T-cell (primary cell): ENCODE measurements at places on chromosomes 16 and 17.

DNA sequence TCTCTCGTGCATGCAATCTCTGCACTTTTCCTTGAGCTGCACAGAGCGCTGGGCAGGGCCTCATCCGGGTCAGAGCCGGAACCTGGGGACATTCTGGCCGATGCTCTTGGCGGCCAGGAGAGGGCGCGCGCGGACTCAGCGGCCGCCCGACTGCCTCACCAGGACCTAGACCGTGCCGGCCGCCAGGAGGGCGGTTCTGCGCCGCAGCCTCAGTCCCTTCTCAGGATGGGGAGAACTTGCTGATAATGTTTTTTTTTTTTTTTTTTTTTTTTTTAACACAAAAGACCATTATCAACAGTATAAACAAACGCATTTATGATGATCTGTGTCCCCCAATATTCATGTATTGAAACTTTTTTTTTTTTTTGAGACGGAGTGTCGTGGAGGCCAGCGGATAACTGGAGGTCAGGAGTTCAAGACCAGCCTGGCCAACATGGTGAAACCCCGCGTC, 8.1 kb upstream of the FLYWCH2 start:
- H3K36me3 ChIP-seq: no peaks in the 10 kb centered on the region
- H3K4me1 ChIP-seq: no peaks in the 10 kb centered on the region
- peak; percentile 67 for DNase-seq
- no peak overlapping the region for H3K27ac ChIP-seq
- no peaks in the 10 kb centered on the region for H3K27me3 ChIP-seq
- H3K4me3 ChIP-seq: no peak overlapping the region

- no peaks in the 10 kb centered on the region for H3K36me3 ChIP-seq
- DNase-seq: no peak
- H3K27me3 ChIP-seq: no peaks in the 10 kb centered on the region
- no peak overlapping the region for H3K4me3 ChIP-seq
- H3K27ac ChIP-seq: no peak overlapping the region
These were observed 265.5 kb downstream of the PARN start for GRCh38 chr16:14364386-14365199.

DNA sequence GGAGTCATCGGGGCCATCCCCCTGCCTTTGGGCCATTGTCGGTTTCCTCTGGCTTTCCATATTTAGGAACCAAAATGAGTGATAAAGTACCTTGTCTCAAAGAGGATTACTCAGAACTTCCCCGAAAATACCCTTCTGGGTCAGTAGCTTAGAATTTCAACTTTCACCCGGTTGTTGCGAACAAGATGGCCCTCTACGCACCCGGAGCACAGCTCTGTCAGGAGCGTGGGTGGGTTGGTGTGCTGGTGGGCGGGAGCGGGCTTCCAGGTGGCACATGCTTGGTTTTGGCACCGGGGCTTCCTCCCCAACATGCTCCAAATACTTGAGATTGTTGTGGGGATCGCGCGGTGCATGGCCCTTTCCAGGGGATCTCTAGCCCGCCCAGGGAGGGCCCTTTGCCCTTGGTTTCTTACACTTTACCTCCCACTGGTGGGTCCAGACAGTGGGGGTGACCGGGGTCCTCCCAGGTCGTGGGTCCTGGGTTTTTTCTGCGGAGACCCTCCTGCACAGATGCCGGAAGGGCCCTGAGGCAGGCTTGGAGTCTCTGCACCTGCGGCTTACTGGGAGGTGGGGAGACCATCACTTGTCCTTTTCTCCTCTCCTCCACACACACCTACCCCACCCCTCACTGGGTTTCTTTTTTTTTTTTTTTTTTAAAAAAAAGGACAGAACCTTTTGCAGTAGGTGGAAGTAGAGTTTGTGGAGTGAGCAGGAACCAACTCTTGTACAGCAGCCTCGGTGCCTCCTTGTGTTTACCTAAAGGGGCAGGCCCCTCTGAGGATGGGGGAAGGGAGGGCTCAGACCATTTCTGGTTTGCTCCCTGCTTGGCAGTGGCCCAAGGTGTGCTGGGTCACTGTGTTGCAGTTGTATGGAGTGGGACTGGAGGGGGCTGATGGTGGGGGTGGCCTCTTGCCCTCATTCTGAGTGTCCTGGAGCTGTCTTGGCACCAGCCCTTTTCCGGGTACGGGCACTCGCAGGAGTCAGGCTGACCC, 142.1 kb downstream of the SEC14L1 start:
- peaks cover 74% of the 10 kb centered on the region for H3K27me3 ChIP-seq
- H3K4me1 ChIP-seq: no peaks in the 10 kb centered on the region
- H3K36me3 ChIP-seq: no peaks in the 10 kb centered on the region
- DNase-seq: no peak
- no peak overlapping the region for H3K27ac ChIP-seq
- H3K4me3 ChIP-seq: no peak overlapping the region

- peaks cover 20% of the 10 kb centered on the region for H3K4me1 ChIP-seq
- no peaks in the 10 kb centered on the region for H3K36me3 ChIP-seq
- no peak for DNase-seq
These were observed 188.7 kb downstream of the MAF start for GRCh38 chr16:79411805-79412204.

DNA sequence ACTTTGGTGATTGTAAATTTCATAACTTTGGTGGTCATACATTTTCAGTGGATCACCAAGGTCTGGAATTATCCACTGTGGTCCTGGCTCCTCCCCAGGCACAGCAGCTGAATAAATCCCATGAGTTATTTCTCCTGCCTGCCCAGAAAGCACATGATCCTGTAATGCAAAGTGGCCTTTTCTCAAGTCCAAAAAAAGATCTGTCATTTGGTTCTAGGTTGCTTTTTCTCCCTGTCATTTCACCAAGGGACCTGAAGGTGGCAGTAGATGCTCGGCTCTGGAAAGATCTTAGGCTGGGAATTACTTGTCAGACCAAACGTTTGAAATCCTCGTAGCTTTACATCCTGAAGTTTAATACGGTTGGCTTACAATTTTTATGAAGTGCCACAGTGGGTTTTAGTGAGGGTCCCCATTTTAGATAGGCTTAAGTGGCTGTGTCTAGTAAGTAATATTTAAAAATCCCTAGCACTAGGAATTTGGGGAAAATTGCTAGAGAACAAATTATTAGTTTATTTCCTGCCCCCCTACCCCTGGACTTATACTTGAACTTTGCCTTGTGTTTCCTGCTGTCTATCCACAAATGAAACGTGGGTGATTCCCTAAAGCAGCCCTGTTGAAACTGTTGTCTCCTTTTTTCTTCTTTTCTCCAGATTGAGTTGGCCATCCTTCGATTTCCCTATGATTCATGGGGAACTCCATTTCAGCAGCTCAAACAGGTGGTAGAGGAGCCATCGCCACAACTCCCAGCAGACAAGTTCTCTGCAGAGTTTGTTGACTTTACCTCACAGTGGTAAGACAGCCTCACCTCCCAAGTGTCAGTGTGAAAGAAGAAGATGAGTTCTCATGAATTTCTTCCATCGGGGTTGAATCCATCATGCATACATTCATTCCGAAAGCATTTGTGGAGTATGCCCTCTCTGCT, 111.7 kb downstream of the MAP2K6 start:
- H3K4me1 ChIP-seq: no peaks in the 10 kb centered on the region
- no peak for DNase-seq
- no peak overlapping the region for H3K4me3 ChIP-seq
- no peak overlapping the region for H3K27ac ChIP-seq
- H3K36me3 ChIP-seq: peaks cover 47% of the 10 kb centered on the region

- DNase-seq: no peak
- H3K4me3 ChIP-seq: no peak overlapping the region
- no peaks in the 10 kb centered on the region for H3K27me3 ChIP-seq
- no peaks in the 10 kb centered on the region for H3K36me3 ChIP-seq
These were observed 35.7 kb upstream of the COQ7 start for GRCh38 chr16:19031738-19032137.

- H3K27me3 ChIP-seq: peaks cover 2% of the 10 kb centered on the region
- H3K4me3 ChIP-seq: no peak overlapping the region
- H3K4me1 ChIP-seq: peaks cover 41% of the 10 kb centered on the region
- peaks cover 3% of the 10 kb centered on the region for H3K36me3 ChIP-seq
These were observed 8.4 kb downstream of the TSPOAP1 start for GRCh38 chr17:58320163-58320558.

- no peaks in the 10 kb centered on the region for H3K36me3 ChIP-seq
- H3K4me3 ChIP-seq: peak within 1 kb of the TSS; percentile 68
- no peak for DNase-seq
- H3K27ac ChIP-seq: no peak within 1 kb of the TSS
- peaks cover 95% of the 10 kb centered on the region for H3K4me1 ChIP-seq
- H3K27me3 ChIP-seq: peaks cover 99% of the 10 kb centered on the region
These were observed at the start of gene LHX1 for GRCh38 chr17:36937001-36937958. Gene LHX1 (plus strand): TSS chr17:36937475. CDS start chr17:36938198, 723 bp downstream.

DNA sequence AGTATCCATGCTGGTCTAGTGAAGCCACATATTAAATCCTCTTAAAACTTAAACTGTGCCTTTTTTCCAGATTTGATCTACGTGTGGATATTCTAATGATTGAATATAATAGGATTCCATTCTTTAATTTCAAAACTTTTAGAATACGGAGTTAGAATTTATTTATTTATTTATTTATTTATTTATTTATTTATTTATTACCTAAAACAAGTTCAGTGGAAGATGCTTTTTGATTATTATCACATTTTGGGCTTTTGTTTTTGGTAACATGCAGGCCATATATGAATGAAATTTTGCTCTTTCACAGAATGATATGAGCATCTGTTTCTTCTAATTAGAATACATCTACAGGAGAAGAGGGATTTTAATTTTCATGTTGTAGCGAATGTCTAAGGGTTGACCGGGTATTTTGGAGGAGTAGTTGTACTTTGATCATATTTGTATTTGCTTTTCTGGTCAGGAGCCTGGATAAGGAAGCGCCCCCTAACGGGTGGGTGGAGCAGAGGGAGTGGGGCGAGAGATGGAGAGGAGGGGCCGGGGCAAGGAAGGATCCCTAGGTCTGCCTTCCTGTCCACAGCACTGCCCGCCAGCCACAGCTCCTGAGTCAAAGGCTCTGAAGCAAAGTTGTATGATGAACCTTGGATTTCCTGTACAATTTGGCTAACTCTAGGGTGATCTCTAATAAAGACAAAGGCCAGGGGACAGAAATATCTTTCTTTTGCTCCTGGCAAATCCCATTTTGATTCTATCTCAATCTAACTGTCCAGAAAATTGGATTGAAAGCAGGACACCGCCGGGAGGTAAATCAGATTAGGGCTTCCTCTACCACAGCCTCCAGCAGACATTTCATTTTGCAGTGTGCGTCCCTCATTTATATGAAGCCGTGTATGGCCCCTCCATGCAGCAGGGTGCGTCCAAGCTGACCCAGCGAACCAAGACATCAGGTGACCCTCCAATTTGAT, 149.1 kb downstream of the PRKCA start:
- DNase-seq: no peak
- no peaks in the 10 kb centered on the region for H3K36me3 ChIP-seq
- H3K4me1 ChIP-seq: peaks cover 8% of the 10 kb centered on the region
- no peaks in the 10 kb centered on the region for H3K27me3 ChIP-seq

GRCh38 chr16:53781023-53781605, 77.2 kb downstream of the FTO start:
- H3K27me3 ChIP-seq: no peaks in the 10 kb centered on the region
- no peak overlapping the region for H3K27ac ChIP-seq
- DNase-seq: no peak
- no peaks in the 10 kb centered on the region for H3K36me3 ChIP-seq
- no peaks in the 10 kb centered on the region for H3K4me1 ChIP-seq
- H3K4me3 ChIP-seq: no peak overlapping the region

GRCh38 chr17:75199886-75200618, 5.4 kb upstream of the NUP85 start:
- H3K36me3 ChIP-seq: no peaks in the 10 kb centered on the region
- H3K27ac ChIP-seq: no peak overlapping the region
- no peaks in the 10 kb centered on the region for H3K27me3 ChIP-seq
- no peaks in the 10 kb centered on the region for H3K4me1 ChIP-seq
- no peak for DNase-seq

DNA sequence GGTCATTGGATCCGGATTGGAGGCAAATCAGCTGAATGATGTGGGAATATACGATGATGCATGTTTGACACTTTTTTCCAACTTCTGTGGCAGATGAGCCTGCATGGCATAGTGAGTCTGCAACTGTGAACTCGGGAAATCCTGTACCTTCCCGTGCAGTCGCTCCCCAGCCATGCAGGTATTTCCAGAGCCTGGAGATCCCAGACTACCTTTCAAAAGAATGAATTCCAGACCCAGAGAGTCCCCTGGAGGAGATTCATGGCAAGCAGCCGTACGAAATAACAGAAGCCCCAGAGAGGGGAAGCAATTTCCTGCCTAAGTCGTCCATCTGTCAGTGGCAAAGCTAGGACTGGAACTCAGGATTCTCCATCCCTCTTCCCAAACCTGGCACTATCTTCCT, 75.7 kb upstream of the FAM20A start:
- no peaks in the 10 kb centered on the region for H3K4me1 ChIP-seq
- H3K27ac ChIP-seq: no peak overlapping the region
- H3K4me3 ChIP-seq: no peak overlapping the region
- H3K36me3 ChIP-seq: no peaks in the 10 kb centered on the region
- DNase-seq: no peak

GRCh38 chr16:67734731-67735201, 15.7 kb upstream of the GFOD2 start:
- no peaks in the 10 kb centered on the region for H3K27me3 ChIP-seq
- H3K36me3 ChIP-seq: peaks cover 42% of the 10 kb centered on the region
- no peak for DNase-seq
- H3K4me3 ChIP-seq: no peak overlapping the region
- H3K4me1 ChIP-seq: no peaks in the 10 kb centered on the region

GRCh38 chr17:44010966-44011647, 3.7 kb downstream of the TMEM101 start:
- H3K36me3 ChIP-seq: no peaks in the 10 kb centered on the region
- peaks cover 49% of the 10 kb centered on the region for H3K4me1 ChIP-seq
- no peak overlapping the region for H3K27ac ChIP-seq
- no peak for DNase-seq
- H3K4me3 ChIP-seq: no peak overlapping the region

DNA sequence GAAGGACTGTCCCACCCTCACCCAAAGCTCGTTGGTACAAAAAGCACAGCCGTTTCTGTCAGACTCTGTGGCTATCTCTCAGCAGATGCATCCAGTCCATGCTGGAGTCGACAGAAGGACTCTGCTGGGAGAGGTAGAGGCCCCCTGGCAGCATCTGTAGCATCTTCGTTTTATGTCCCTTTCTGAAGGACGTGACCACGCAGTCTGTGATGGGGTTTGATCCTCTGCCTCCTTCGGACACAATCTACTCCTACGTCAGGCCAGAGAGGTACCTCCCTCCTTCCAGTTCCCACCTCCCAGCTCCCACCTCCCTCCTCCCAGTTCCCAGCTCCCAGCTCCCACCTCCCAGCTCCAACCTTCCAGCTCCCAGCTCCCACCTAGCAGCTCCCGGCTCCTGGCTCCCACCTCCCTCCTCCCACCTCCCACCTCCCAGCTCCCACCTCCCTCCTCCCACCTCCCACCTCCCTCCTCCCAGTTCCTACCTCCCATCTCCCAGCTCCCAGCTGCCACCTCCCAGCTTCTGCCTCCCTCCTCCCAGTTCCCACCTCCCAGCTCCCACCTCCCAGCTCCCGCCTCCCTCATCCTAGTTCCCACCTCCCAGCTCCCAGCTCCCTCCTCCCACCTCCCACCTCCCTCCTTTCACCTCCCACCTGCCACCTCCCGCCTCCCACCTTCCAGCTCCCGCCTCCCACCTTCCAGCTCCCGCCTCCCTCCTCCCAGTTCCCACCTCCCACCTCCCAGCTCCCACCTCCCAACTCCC, 11.4 kb upstream of the MC1R start:
- no peak overlapping the region for H3K27ac ChIP-seq
- DNase-seq: no peak
- no peak overlapping the region for H3K4me3 ChIP-seq
- peaks cover 6% of the 10 kb centered on the region for H3K36me3 ChIP-seq
- H3K27me3 ChIP-seq: no peaks in the 10 kb centered on the region

GRCh38 chr16:12964461-12964860, 63.1 kb downstream of the SHISA9 start:
- no peak overlapping the region for H3K27ac ChIP-seq
- no peaks in the 10 kb centered on the region for H3K27me3 ChIP-seq
- DNase-seq: no peak
- H3K36me3 ChIP-seq: no peaks in the 10 kb centered on the region
